ENCODE measurements at places on chromosomes 3 and 15.

DNA sequence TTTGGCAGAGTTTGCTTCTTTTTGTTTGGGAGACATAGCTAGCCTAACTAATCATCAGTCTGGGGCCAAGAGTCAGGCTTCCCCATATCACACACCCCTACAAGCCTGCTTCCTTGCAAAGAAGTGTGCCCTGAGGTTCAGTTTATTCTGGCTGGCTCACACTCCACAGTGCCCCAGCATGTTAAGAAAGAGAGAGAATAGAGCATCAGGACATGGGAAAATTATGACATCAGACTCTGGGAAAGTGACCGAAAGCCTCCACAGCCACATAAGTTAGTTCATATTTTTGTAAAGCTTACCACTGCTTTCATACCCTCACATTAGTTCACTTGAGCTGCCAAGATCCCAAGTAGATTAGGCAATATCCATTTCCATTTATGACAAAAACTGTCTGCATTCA, 63.0 kb upstream of the CFAP161 start:
- no peak for DNase-seq

DNA sequence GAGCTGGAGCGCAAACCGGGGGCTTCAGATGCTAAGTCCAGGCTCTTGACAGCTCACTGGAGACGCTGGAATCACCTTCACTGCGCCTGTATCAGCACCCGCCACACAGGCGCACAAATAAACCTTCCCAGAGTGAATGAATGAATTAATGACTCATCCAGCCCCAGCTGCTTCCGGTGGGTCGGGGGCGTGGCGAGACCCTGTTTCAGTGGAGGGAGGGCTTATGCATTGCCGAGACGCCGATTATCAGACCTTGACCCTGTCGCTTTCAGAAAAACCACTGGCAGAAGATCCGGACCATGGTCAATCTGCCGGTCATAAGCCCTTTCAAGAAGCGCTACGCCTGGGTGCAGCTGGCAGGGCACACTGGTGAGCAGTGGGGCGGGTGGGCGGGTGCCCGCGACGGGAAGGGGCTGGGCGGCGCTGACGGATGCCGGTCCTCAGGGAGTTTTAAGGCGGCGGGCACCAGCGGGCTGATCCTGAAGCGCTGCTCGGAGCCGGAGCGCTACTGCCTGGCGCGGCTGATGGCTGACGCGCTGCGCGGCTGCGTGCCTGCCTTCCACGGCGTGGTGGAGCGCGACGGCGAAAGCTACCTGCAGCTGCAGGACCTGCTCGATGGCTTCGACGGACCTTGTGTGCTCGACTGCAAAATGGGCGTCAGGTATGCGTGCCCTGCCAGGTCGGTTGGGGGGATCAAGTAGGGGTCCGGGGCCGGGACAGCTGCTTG, 7.7 kb downstream of the ITPKA start:
- no peak for DNase-seq

GRCh38 chr3:37935290-37935668, 55.3 kb upstream of the VILL start:
- no peak for DNase-seq

GRCh38 chr15:27757052-27757451, 342.1 kb downstream of the OCA2 start:
- DNase-seq, result no peak

- no peak for DNase-seq
Observed at GRCh38 chr3:195060531-195061291, 210.2 kb downstream of the XXYLT1 start.
